ENCODE measurements at places on chromosomes 5 and 9.
A peak's percentile ranks its signal among the peaks of the same experiment; 100 is the strongest.

GRCh38 chr5:136814619-136815378 is 449.5 kb upstream of the TRPC7 start:
- peak; percentile 53 for DNase-seq

- DNase-seq = peak; percentile 30
Observed at GRCh38 chr9:125505988-125506438, 201.0 kb downstream of the MAPKAP1 start.

GRCh38 chr5:102380174-102380573 is 84.1 kb upstream of the SLCO4C1 start:
- no peak for DNase-seq

DNA sequence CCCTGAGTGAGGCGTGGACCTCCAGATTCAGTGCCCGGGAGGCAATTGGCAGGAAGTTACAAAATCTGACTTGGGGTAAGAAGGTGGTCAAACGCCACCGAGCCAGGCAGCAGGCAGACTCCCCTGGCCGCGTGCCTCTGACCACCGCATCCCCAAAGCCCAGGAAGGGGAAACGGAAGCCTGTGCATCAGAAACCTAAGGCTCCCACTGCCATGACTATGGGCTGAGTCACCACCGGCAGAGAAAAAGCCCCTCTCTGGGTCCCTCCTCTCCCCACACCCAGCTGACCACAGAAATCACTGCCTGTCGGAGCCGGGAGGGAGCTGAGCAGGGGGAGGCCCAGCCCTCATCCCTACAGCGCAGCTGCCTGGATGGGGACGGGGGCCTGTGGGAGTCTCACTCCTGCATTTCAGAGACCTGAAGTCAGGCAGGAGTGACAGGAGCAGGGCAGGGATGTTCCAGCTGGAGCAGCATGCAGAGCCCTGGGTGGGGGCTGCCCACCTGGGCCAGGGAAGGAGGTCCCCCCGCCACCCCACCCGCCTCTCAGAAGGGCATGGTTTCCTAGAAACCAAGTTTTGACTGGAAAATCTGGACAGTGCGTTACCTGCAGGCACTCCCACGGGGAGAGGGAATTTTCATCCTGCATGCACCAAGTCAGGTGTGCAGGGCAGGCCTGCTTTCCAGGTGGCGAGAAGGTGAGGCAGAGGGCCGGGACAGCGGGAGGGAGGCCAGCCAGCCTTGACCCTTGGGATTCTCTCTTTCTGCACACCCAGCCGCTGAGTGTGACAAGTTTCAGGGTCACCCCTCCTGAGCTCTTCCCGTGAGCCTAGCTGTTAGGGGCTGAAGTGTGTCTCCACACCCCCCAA is 68.2 kb downstream of the LRSAM1 start:
- DNase-seq = peak; percentile 84

GRCh38 chr9:87029905-87030304 is 82.6 kb upstream of the GAS1 start:
- DNase-seq = no peak

DNA sequence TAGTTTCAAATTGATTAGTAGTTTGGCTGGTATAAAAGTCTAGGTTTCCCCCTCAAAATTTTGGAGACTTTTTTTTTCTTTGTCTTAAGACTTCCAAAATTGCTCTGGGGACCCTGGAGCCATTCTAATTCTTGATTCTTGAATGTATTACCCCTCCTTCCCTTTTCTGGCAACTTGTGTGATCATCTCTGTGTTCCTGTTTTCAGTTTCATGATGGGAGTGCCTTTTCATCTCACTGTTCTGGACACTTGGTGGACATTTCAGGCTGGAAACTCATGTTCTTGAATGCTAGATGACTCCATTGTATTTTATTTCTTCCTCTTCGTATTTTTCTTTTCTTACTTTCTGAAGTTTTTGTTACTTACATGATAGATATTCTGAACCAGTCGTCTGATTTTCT is 57.3 kb upstream of the LRRC70 start:
- no peak for DNase-seq

DNA sequence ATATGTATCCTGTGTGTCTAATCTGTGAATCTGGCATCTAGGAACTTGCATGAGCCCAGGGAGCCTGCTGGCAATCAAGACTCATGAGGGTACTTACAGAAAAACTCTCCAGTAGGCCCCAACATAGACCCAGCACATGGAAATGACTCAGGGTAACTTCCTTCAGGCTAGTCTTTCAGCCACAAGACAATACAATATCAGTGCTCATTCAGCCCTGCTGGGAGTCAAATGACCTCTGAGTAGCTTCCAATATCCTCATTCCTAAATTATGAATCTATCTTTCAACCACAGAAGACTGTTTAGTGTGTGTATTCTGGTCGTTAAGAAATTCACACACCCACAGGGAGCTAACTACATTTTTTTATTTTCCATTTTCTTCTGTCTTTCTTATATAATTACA is 1273.0 kb downstream of the EFNA5 start:
- DNase-seq = no peak

DNA sequence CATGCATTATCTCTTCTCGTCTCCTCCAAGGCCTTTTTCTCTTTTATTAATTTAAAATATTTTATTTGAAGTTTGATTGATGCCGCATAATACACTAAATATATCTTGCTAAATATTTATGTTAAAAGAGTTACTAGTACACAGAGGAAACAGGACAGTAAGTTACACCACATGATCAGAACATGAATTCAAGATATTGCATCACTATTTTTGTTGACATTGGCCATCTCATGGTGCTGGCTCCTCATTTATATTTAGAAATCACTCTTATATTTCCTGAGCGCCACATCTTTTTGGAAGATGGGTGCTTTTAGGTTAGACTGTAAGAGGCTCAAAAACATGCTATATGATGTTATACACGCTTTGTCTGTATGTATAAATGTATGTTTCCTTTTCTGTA is 23.0 kb downstream of the SPEF2 start:
- DNase-seq = no peak

DNA sequence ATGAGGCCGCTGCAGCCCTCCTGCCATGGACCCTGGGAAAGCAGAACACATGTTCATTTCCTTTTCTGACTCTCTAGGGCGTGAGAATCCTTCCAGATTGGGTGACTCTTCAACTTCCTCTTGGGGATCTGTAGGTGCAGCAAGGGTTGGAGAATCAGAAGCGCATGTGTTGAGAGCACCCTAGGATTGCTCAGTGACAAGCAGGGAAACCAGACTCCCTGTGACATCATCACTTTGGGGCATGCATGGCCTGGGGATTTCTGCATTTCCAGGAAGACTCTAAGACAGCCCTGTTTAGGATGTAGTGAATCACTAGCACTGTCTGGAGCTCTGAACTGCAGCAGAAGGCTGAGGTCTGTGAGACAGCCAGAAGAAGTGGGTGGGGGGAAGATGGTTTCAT is 15.1 kb upstream of the LCP2 start:
- DNase-seq = no peak

DNA sequence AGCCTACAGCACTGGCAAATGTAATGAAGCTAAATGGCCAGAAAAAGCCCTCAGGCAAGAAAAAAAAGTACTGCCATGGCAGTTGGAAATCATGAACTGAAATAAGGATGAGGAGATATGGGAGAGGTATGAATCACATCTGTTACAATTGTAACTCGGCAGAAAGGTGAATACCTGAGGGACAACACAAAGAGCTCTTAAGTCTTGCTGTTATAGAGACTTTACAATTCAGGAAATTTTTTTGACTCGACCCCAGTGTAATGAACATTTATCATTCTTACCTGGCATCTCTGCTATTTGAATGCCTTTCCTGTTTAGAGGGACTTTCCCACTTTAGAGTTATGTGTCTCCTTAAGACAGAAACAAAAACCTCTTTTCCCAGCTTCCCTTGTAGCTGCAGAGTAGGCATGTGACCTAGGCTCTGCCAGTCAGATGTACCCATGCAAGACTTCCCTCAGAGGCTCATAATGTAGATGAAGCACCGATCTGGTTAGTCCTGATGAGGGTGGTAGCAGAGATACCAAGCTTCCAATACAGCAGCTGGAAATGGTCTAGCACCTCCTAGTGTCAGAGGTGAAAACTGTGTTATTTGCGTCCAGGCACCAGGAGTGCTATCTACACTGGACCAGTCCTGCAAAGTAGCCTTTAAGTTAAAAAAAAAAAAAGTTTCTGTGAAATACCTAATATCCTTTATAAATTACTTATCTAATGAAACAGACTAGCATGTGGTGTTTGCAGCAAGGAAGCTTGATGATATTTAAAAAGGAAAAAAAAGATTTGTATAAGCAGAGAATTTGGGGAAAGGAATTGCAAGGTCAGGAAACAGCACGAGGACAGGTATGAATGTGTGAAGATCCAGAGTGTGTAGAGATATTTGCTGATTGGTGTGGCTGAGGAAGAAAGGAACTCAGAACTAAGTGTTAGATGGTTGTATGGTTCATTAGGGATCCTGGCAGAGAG is 146.9 kb upstream of the SLC1A3 start:
- DNase-seq = no peak

DNA sequence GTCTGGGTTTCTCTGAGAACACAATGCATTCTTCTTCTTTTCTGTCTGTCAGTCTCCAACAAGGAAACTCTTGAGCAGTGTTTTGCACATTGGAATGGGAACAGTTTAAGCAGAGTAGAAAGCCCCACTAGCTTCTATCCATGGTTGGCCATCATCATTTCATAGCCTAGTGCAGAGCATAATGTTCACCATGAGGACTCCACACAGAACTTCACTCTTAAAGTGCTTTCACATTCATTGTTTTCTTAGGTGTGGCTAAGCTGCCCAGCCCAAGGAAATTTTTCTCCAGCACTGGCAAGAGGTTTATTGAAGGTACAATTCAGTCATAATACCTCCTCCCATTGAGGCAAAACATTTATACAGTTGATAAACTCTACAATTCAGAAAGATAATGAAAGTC is 503.0 kb upstream of the CD180 start:
- no peak for DNase-seq

GRCh38 chr5:179154346-179154990 is 94.3 kb downstream of the ZNF354C start:
- DNase-seq = peak; percentile 18

DNA sequence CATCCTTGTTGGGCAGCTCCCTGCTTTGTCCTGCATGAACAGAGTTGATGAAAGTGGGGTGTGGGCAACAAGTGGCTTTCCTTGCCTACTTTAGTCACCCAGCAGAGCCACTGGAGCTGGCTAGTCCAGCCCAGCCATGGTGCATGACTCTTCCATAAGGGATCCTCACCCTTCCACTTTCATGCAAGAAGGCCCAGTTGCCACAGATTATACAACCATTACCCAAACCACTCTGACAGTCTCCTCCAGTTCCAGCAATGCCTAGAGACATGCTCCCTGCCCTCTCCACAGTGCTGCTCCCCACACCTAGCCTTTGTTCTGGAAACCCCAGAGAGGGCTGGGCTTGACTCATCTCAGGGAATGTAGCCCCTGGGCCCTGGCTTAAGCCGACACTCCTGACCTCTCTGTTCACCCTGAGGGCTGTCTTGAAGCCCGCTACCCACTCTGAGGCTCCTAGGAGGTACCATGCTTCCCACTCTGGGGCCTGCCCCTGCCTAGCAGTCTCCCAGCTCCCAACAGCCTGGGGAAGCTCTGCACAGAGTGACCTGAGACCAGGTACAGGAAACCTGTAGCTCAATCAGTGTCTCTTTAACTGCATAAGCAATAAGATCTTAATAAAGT is 3.9 kb downstream of the SLC35A4 start:
- DNase-seq = no peak

DNA sequence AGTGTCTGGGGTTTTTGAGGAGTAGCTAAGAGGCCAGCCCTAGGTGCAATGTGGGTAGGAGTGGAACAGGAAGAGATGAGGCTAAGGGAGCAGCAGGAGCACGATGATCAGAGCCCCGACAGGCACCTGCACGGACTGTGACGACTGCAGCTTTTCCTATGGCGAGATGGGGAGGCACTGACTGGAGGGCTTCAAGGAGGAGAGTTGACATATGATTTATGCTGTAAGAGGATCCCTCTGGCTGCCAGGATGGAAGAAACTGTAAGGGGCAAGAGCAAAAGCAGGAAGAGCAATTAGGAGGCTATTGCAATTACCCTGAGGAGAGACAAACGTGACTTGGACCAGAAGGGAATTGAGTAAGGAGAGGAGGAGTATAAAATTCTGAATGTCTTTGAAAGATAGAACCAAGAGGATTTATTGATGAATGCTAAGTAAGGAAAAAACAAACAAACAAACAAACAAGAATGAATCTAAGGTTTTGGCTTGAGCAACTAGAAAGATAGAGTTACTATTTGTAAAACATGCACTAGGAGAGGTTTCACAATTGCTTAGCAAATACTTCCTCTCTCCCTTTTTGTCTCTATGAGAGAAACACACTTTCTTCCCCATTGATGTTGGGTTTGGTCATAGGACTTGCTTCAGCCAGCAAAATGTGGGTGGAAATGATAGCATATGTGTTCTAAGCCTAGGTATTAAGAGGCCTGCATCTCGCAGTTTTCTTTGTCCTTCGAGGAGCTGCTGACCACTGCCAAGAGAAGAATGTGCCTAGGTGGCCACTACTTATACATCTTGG is 32.9 kb downstream of the TRPC7 start:
- DNase-seq = no peak

- DNase-seq = no peak
Observed at GRCh38 chr9:86997156-86997555, 49.9 kb upstream of the GAS1 start.

DNA sequence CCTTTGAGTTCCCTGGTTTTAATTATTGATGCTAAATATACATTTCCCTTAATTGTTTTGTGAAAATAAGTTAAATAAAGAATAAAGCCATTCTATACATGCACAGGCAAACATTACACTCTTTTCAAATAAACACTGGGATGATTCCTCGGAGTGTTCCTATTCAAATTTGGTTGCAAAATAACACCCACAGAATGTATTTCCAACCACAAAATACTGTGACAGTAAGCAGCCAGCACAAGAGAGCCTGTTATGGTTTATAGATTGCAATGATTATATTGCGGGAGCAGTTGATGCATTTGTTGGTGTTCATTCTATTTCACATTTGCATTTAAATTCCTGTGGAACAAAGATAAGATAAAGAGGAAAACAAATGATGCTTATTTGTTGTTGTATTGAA is 632.6 kb upstream of the WWC1 start:
- no peak for DNase-seq

- DNase-seq = no peak
Observed at GRCh38 chr9:7284517-7284916, 515.1 kb downstream of the DMAC1 start.

GRCh38 chr5:133694181-133694831 is 82.0 kb upstream of the FSTL4 start:
- no peak for DNase-seq

DNA sequence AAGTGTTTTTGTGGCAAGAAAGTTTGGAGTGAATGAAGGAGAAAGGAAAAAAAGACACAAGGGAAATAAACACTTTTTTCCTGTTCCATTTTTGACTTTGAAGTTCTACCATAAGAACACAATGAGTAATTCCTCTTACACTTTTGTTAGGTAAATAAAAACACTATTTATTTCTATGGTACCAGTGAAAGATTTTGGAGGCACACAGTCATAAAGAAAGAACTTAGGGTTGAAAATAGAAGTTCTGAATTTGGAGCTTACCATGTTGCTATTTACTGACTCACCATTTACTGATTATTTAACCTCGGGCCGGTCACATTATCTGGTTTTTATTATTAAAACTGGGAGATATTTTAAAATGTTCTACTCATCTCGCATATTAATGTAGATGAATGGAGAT is 367.8 kb downstream of the TLE1 start:
- DNase-seq = no peak
